ENCODE measurements at places on chromosomes 4 and X.
A peak's percentile ranks its signal among the peaks of the same experiment; 100 is the strongest.

GRCh38 chrX:133837091-133837490 is 148.3 kb downstream of the GPC3 start:
- no peak for DNase-seq

DNA sequence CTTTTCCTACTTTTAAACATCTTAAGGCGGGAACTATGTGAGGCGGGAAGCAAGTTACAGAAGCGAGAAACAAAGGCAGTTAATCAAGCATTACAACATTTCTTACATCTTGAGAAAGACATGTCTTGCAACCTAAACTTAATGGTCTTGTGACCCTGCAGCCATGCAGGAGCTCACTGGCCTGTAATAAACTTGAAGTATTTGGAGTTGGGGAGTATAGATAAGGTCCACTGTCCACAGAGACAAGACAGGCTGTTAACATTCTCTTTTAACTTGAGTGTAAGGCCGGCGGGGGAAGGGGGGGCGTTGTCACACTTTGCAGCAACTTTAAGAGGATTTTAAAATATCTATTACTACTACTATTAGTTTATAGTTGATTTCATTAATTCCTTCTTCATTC is 10.3 kb upstream of the UGT8 start:
- no peak for DNase-seq

DNA sequence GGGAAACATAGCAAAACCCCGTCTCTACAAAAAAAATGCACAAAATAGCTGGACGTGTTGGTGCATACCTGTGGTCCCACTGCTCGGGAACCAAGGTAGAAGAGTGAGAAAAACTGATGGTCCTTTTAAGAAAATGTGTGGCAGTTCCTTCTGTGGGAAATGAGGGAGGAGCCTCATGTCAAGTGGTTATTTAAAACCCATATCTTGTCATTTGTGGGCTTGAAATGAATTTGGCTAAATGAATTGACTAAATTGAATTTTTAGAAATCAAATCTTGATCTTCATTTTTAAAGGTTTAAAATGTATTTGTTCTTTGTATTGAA is 16.2 kb upstream of the LAMP2 start:
- DNase-seq, result no peak

- no peak for DNase-seq
These were observed 62.7 kb downstream of the TRIM2 start for GRCh38 chr4:153266988-153267387.

DNA sequence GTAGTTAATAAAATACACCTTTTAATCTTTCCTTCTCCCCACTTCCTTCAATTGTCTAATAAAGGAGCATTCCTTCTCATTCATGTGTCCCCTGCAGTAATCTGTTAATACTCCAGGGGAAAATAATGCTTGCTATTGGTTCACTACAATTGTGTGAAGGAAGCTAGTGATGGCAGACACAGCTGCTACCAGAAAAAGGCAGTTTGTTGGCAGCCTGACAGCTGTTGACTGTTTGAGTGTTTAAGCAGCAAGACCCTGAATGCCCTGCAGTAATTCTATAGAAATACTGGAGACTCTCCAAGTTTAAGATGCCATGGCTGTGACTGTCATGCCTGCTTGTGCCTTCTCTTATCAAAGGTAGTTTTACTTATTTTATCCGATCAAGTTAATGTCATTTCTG is 359.5 kb downstream of the C4orf33 start:
- DNase-seq, result no peak

- DNase-seq, result no peak
These were observed 776.0 kb downstream of the GLUD2 start for GRCh38 chrX:121823406-121823805.

DNA sequence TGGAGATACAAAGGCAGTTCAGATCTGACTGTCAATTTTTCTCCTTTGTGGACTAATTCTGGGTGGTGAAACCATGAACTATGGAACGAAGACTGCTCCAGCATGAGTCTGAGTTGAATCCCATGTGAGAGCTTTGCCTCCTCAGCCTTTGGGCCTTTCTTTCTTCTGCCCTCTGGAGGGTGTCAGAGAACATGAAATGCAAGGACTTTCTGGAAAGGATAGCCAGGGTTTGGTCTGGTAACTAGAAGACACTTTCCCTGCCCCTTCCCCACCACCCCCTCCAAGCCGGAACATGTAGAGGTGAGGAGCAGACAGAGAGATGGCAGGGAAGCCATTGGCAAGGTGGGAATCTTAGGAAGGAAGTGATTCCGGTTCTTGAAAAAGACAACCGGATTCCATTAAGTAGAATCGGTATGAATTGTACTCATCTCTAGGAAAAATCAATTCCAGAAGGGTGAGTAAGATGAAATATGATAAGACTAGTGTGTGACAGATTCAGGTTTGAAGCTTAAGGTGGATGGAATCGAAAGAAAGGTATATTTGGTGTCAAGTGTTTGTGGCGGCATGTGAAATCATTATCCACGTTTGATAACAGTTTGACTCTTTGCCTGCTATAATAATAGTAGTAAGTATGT is 19.0 kb downstream of the FHL1 start:
- no peak for DNase-seq

DNA sequence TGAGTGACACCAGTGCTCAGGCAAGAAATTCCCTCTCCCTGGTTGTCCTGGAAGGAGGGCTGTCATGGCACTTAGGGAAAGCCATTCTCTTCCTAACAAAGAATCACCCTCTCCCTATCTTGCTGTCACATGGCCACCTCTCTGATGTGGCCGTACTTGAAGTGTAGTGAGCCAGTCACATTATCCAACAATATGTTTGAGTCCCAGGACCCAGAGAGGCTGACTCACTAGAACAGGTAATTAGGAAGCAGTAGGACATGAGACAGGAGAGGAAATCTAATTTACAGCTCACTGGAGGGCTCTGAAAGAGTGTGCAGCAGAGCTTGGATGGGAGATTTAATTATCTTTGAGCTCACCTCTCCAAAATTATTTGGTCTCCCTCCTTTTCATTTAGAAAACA is 299.1 kb downstream of the ARHGAP24 start:
- DNase-seq, result no peak

DNA sequence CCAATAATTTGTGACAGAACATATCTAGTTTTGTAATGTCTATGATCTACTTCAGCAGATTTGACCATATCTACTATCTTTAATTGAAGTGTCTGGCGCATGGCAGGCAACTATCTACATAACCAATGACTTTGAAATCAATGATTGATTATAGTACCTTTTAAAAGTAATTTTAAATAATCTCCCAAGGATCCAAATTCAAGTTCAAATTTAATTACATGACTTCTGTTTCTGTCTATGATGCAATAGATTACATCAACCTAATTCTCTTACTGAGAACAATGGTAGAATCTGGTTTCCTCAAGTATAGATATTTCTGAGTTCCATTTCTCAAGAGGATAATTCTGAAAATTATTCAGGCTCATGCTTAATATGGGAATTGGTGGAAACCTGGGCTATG is 177.4 kb upstream of the IL15 start:
- no peak for DNase-seq

- DNase-seq, result no peak
These were observed 193.8 kb upstream of the RBPJ start for GRCh38 chr4:26126994-26127393.

DNA sequence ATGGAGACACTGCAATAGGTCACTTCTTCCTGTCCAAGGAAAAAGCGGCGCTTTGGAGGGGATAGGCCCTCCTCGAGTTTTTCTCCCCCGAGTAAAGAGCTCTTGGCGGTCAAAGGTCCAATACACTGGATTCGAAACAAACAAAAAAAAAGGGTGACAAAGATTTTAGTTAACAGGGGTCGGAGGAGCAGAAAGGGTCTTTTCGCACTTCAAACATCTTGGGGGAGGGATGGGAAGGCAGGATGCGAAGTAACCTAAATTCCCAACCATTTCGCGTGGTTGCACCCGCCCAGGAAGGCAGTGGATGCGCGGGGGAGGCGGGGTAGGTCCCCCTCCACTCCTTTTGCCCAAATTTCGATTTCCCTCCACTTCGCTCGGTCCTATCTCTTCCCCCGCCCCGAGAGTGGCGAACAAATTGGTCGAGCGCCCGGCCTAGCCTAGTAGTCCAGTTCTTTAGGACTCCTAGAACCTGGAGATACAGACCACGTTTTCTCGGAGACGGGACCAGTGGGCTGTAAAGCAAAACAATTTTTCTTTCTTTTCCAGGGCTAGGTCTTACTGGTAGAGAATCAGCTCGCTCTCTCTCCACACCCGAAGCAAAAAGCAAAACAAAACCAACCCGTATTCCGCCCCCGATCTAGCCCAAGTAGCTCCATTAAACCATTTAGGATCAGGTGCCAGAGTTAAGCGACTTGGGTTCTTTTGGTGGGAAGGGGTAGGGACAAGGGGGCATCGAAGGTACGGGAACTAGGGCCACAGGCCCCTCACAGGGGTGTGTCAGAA is 2.0 kb upstream of the STAG2 start:
- no peak for DNase-seq

DNA sequence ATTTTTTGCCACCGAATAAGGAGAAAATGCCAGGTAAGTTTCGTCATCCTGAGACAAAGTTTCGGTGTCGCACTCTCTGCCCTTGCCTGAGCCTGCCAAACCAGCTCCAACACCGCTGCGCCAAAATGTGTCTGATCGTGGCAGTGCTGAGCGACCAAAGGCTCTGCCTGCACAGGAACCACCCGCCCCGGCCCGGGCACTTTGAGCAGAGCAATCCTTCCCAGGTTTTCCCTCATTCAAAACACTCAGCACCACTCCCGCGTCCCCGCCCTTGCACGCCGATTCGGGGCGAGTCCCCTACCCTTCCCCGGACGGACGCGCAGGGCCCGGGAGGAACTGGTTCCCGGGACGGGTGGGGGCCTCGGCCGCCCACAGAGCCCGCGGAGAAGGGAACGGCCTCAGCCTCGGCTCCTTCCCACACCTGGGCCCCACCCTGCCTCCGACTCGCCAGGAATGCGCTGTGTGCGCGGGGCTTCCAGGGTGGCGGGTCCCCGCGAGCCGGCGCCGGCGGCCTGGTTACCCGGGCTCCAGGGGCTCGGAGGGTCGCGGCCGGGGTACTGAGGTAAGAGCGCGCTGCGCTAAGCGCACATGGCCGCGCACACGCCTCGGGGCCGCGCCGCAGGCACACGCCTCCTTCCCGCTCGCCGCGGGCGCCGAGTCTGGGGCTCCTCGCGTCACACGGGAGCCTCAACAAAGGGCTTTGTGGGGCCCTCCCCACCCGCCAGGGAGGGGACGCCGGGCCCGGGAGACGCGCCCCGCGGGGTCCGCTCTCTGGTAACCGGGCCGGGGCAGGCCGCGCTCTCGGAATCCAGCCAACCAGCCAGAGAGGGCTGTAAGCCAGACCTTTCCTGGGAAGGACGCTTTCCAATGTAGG is at the start of gene C4orf36:
TSS of gene C4orf36 (minus strand) at position 661 of the 874 bp plus-strand sequence. CDS start 902 bp downstream, outside the sequence.
- DNase-seq, result peak; percentile 6

DNA sequence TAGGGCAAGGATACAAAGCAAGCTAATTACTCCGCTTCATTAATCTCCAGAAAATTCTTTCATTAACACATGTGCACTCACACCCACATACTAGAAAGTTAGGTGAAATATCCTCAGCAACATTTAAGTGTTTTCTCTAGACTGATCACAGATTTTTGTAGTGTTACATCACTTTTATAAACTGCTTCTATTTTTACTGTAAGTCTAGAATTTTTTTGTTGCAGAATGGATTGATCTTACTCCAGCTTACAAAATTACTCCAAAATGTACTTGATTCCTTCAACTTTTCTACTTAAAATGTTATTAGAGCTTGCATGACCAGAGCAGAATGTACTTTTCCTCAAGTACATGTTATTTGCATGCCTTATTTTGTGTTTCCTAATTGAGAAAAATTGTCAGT is 2325.2 kb downstream of the PCDH7 start:
- DNase-seq, result no peak

All from stimulated activated CD8-positive, alpha-beta memory T cell treated with anti-CD3 and anti-CD28 coated beads, Interleukin-7, amount 100 ng/mL, for 4 hours (primary cell).